HT1080 (cell line): ENCODE measurements at places on chromosomes 3 and 15. TPM values are rescaled to one million over a fixed set of nuclear protein-coding genes. Genes with fewer than 3 reads are reported as not detected.

Gene HAUS2
- total RNA-seq = 43.4 and 50.6 TPM in 2 replicates

Gene ZNF80
- not detected in 2 replicates for total RNA-seq

Gene PAQR5
- 5.3 and 6.5 TPM in 2 replicates for total RNA-seq

Gene ACP3
- 2.3 TPM in 1 of 2 replicates, not detected in the other for total RNA-seq

Gene PLCL2
- 11.1 and 11.5 TPM in 2 replicates for total RNA-seq

Gene GLDN
- not detected in 2 replicates for total RNA-seq

Gene FURIN
- total RNA-seq = 61.6 and 84.3 TPM in 2 replicates

Gene FRMD5
- 24.7 and 28.1 TPM in 2 replicates for total RNA-seq

Gene POPDC2
- total RNA-seq = 0.37 and 0.39 TPM in 2 replicates

Gene EOMES
- total RNA-seq = 0.06 and 0.30 TPM in 2 replicates

Gene HDC
- not detected in 2 replicates for total RNA-seq

Gene MESP1
- 0.72 and 1.1 TPM in 2 replicates for total RNA-seq

DNA sequence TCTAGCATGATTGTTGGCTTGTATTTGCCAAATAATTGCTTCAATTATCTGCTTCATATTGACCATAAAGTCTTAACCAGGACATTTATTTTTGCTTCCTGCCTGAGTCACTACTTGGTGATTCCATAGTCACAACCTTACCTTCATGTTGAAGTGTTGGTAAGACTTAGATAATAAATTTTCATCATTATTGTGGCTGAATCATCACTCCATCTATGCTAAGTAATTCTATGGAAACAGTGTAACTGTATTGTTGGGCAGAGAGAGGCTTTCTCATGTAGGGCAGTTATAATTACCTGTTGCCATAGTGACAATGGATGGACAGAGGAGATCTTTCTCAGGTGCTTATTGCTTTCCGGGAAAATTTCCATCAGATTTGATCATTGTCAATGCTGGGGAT, 330.7 kb upstream of the LRRC3B start:
- DNase-seq = no peak

DNA sequence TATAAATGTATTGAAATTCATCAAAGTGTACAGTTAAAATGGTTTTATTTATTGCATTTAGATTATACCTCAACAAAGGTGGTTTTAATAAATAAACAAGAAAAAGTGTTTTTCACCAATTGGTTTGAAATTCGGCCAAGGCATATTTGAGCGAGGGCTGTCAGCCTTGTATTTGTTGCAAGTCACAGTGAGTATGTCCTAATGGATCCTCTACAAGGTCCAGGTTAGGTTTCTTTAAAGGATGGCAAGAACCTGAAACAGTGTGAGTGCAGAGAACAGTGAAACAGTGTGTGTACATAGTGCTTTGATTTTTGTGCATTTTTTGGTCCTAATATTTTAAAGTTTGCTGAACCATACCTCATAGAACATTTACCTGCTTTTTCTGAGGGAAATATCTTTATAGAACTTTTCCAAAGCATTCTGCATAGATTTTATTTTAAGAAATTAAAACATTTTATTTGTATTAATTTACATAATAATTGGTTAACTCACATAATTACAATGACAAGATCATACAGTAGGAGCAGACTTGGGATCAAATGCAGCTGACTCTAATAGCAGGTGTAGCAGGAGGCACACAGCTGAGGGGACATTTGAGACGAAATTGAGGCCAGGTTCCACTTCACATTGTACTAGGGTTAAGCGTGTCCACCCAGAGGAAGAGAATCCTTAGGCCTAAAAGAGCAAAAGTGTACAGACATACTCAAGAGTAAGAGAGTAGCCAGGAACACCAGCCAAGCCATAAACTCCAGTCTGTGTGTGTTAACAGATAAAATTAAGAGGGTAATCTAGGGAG, 428.8 kb upstream of the TPRG1 start:
- DNase-seq = no peak

DNA sequence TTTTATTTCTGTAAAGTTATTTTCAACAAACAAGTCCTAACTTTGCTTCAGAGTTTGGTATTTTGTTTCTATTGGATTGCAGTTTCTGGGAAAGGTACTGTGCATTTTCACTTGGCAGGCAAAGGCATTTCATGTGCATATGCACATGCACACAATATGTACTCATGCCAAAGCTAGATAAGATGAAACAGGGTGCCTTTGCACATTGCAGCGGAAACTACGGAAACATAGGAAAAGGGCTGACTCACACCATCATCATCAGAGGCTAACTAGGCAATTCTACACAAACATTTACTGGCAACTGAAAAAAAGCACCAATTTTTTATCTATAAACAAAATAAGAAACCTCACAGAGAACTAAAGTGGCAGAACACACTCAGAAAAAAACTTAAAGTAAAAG, 550.6 kb upstream of the NECTIN3 start:
- peak; percentile 96 for DNase-seq

DNA sequence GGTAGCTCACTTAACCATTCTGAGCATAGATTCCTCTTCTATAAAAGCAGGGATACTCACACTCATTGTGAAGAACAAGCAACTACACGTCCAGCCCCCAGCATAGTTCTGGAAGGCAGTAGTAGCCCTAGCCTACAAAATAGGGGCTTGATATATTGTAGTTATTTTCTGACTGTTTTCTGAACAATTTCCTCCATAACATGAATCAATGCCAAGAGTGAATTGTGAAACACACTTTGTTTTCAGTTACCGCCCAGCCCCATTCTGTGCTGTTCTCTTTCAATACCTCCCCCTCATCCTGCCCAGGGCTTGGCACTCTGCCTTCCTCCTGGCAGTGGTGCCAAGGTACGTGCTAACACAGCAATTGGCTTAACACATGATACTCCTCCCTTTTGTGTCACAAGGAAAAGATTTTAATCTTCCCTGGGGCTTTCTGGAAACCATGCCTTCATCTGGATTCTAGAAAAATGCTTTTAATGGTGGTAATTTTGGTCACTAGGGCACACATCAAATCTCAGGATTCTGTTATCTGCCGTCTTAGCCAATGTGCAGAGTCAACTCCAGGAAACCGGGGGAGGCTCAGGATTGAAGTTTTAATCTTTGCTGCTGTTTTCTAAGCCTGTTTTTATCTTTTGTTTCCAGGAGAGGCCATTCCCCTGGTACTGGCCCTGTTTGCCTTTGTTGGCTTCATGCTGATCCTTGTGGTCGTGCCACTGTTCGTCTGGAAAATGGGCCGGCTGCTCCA, 37.2 kb downstream of the IL20RB start:
- peak; percentile 81 for DNase-seq

GRCh38 chr3:187456250-187456649, 88.1 kb downstream of the RTP4 start:
- no peak for DNase-seq

DNA sequence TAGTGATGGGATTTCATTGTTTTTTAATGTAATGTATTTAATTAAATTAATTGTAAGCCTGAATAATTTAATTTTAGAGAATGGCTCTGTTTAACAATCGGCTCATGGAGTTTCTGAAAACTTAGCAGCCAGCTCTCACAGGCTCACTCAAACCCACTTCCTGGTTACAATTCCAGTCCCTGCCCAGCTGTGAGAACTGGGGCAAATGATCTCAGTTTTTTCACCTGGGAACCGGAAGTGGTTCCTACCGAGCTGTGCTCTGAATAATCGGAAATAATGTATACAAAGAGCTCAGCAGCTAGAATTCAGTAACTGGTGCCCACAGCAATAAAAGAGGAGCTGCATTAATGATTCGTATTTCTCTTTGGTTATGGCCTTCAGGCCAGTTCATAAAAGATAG, 244.3 kb upstream of the MCTP2 start:
- DNase-seq = peak; percentile 46

GRCh38 chr3:122305818-122306621, 19.0 kb upstream of the CSTA start:
- peak; percentile 33 for DNase-seq

DNA sequence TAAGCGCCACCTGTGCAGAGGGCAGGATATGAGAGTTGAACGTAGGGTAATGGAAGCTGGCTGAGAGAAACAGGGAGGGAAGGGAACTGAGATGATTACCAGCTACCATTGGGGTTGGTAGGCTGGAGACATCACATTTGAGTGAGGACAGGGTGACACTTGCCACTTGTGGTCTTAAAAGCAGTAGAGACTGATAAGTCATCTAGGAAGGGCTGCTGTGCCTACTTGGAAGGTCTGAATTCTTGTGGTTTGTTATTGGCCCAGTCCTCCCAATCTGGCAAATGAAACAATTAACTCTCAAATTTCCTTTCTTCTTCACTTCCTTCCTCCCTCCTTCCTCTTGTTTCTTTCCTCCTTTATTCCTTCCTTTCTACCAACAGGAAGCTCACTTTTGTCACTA, 46.8 kb downstream of the COL6A5 start:
- DNase-seq = peak; percentile 68

DNA sequence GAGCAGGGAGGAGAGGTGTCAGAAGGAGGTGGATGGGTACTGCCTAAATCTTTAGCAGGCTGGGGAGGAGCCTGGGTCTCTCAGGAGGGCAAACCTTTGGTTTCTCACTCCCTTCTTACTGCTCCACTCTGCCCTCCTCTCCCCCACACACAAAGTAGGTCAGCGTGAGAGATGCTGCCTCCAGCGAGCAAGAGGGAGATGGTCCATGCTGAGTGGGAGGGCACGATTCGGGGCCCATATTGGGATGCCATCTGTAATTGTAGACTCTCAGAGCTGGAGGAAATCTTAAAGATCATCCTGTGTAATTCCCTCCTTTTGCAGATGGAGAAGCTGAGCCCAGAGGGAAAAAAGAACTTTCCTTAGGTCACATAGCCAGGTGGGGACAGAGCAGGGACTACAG, 34.2 kb upstream of the SYN2 start:
- DNase-seq = no peak

DNA sequence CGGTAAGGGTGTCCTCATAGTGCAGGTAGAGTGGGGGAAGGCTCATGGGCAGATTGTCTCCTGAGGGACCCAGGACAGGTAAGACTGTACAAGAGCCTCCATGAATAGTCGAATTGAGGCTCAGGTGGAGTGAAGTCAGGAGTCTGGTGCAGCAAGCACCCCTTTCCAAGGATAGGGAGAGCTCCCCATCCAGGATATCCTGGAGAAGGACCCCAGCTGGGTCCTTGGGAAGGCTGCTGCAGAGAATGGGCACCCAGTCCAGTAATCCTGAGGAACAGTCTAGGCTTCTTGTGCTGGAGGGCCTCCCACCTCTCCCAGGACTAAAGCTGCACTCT, 592 bp downstream of the DUOXA2 start:
- no peak for DNase-seq

DNA sequence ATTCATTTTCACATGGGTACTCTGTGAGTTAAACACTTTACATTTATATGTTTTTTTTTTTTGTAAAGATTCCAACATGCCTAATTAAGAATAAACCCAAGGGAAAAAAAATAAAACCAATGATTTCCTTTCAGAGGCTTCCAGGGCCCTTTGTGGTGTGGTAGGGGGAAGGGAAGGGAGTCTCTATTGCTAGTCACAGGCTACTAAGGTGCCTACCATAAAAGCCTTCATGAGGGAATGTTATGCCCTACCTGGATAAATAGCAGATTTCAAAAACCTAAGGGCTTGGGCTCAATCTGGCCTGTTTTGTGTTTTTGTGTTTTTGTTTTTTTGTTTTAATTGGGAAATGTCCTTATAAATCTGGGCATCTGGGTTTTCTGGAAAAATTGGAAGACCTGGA, 38.9 kb upstream of the SSR3 start:
- no peak for DNase-seq

DNA sequence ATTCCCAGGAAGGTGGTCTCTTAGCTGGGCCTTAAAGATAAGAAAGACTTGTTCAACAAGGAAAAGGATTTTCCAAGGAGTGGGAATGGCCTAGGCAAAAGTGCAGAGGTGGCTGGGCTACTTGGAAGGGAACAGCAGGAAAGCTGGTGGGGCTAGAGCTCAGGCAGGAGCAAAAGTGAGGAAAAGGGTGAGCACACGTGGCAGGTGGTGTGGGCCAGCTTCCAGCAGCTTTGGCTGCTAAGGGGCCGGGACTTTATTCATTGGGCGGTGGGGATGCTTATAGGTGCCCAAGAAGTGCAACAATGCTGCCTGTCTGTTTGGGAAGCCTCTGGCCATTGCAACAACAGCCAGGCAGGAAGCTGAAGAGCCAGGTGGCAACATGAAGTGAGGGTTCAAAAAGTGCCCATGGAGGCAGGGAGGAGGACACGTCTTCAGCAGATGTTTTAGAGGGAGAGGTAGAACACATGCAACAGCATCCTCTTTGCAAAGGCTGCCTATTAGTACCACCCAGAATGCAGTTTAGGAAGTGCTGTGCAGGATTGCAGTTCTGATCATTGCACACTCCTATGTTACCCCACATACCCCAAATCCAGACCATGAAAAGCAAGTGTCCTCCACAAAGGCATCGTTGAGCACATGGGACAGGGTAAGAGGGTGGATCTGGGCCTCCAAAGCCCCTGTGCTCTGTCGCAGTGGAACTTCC, 13.8 kb downstream of the ALDH1A3 start:
- DNase-seq = no peak

DNA sequence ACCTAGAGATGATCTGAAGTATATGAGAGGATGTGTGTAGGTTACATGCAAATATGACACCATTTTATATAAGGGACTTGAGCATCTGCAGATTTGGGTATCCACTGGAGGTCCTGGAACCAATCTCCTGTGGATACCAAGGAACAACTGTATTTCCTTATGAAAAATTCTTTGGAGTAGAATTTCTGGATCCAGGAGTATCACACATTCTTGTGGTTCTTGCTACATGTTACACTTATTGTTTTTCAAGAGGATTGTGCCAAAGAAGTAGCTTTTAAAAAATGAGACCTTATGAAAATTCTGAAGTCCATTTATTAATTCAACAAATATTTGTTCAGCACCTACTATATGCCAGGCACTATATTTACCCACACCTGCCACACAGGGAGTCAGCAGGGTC, 15.7 kb upstream of the TBC1D23 start:
- no peak for DNase-seq

- DNase-seq = no peak
Observed at GRCh38 chr3:127722091-127722784, 49.5 kb downstream of the ABTB1 start.

DNA sequence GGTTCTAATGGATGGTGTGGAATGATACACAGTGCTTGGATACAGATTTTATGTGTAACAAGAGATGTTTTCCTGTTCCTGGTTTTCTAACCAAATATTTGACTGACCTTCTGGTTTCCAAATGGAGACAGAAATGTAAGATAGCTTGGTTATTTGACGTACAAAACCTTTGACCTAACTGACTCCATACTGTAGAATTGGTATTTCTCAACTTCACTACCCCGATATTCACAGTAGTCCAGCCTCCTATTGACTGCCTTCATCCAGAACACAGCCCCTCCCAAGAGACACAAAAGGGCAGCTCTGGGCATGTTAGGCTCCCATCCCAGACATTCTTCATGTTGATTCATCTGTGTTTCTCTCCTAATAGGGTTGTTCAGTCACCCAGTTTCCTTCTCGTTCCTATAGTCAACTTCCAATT, 33.4 kb downstream of the MYO1E start:
- no peak for DNase-seq

- no peak for DNase-seq
Observed at GRCh38 chr3:133463347-133463860, 63.5 kb downstream of the BFSP2 start.

DNA sequence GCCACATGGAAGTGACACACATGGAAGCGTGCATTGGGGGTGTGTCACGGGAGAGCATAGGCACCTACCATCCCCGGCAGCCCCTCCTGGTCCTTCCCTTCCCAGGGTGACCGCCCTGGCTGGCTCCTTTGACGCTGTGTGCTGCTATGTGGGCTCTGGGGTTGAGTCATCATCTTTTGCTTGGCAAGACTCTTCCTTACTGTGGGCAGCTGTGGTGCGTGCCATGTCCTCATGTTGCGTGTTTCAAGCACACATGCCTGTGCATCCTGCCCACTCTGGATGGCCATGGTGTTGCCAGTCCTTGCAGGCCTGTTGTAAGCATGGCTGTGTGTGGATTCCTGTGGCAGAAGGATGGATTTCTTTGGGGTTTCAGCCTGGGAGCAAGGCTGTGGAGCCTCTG, 14.0 kb downstream of the PLXNA1 start:
- DNase-seq = peak; percentile 54

- DNase-seq = no peak
Observed at GRCh38 chr3:36298188-36298587, 82.1 kb upstream of the STAC start.
